ENCODE measurements at places on chromosomes 6 and 20. TPM values are rescaled to one million over a fixed set of nuclear protein-coding genes. Genes with fewer than 3 reads are reported as not detected.

The FKBP1C gene
- total RNA-seq, result 2.1 TPM

The FOXQ1 gene
- total RNA-seq, result 0.92 TPM

The RNF144B gene
- 74.7 TPM for total RNA-seq

The TRIM10 gene
- not detected for total RNA-seq

Measured in mammary epithelial cell (primary cell).